ENCODE measurements at places on chromosomes 7 and 10.

DNA sequence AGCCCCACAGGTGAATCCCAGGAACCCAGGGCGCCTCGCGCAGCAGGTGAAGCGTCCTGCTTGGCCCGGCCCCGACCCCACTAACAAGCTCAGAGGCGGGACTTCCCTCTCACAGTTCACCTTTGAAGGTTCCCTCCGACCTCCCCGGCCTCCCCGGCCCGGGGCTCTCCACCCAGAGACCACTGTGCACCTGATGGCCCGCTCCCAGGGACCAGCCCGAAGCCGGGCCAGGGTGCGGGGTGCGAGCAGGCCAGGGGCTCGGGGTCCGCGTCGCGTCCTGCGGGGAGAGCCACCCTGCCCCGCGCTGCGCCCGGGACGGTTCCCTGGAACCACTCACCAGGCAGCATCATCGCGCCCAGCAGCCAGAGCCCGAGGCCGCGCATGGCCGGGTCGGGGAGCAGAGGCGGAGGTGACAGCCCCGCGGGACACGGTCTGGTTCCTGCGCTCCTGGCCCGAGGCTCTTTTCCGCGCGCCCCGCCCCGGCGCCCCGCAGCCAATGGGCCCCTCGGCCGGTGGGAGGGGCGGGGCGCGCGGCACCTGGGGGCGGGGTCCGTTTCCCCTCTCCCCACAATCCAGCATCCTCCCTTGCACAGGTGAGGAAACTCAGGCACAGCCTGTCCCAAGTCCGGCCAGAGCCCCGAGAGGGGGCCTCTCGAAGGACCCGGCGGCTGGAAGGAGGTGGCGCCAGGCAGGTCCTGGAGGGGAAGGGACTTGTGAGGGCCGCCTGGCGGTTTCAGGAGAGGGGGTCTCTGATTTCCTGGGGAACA lies at the start of gene ADAM8:
TSS of gene ADAM8 (minus strand) at position 434 of the 767 bp plus-strand sequence. CDS start at position 383, 51 bp downstream.
- peak; percentile 61 for DNase-seq

- no peak for DNase-seq
Measured at GRCh38 chr7:150938566-150938965, 39.6 kb downstream of the KCNH2 start.

DNA sequence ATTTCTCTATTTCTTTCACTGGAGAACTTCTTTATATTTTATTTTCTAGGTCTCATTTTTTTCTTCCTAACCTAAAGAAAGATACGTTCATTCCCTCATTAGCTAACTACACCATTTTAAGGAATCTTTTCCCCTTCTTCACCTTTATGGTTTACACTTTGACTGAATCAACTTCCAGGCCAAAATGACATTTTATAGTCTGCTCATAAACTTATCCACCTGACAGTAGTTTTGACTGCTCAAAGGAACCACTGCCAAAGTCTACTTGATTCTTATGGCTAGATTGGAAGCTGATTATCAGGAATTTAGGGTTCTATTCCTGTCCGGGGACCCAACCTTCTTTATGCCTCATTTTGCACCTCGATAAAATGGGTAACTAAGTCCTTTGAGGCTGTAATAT lies 73.0 kb upstream of the FOXP2 start:
- DNase-seq = no peak

DNA sequence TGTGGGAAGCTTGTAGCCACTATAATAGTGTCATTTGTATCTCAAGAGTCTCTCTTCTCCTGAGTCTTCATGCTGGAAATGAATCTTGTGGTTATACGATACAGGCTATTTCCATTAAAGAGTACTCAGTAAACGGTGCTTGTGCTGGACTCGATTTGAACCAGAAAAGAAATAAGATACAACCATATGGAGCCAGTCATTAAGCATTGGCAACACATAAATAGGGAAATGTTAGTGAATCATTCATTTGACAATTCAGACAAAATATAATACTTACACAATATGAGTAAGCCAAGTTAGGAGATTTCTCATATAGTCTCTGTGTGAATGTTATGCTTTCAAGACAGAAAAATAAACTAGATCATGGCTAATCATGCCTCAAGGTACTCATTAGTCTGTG lies 356.8 kb downstream of the PLXDC2 start:
- no peak for DNase-seq

DNA sequence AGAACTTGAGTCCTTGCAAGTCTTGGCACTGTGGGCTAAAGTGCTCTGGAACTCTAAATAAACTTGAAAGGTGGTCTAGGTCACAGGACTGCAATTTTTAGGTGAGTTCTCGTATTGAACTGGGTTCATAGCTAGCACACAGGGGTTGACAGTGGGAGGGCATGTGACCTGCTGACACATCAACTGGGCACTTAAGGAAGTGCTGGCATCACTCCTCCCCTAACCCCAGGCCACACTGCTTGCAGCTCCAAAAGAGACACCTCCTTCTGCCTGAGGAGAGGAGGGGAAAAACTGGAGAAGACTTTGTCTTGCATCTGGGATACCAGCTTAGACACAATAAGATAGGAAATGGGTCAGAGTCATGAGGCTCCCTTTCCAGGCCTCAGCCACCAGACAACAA lies 38.0 kb upstream of the AASS start:
- no peak for DNase-seq

GRCh38 chr7:15123901-15124300 lies 221.3 kb upstream of the DGKB start:
- DNase-seq = no peak

DNA sequence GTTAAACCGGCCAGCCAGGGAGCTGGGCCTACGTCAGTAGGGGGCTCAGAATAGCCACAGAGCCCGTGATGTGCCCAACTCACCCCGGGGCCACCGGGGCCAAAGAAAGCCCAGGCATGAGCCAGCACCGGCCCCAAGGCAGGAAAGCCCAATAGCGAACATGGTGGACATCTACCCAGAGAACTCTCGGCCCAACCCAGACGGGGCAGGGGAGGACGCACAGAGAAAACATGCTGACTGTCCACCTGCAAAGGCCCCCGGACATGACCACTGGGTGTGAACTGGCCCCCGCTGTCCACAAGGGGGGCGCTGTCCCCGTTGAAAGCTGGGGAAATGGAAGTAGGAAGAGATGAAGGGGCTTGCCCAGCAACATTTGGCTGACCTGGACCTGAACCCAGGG lies 169.2 kb downstream of the PRKAG2 start:
- no peak for DNase-seq

Data from stimulated activated CD4-positive, alpha-beta T cell treated with anti-CD3 and anti-CD28 coated beads, Interleukin-4, amount 100 ng/mL, for 24 hours (primary cell).